ENCODE measurements at places on chromosomes 7 and 10.

GRCh38 chr10:33966946-33967345, 632.5 kb upstream of the NRP1 start:
- no peak for DNase-seq

DNA sequence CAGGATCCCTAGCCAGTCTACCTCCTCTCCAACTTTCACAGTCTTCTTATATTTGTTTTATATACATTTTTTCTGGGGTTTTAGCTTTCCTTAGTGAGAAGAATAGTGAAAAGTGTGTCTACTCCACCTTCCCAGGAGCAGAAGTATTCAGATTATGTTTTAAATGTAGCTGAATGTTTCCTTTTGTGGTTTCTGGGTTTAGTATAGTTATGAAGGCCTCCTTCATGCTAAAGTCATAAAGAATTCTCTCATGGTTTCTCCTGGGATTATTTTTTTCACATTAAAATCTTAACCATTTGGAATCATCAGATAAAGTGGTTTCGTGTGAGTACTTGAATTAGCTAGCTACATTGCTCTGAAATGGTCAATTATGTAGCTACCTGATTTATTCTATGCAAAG, 50.9 kb downstream of the ANKMY2 start:
- DNase-seq: no peak

DNA sequence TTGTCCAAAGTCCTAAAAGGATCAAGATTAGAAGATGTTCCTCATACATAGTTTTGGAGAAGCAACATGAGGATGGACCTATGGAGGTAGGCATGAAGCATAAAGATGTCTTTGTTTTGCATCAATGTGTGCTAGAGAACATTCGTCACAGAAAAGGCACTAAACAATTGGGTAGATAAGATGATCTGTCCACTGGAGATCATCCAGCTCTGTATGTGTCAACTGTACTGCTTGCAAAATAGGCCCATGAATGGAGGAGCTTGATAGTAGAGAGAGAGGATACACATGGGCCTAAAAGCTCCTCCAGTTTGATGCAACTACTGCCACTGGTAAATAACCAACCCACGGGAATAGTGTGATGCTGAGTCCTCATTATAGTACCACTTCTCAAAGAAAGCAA, 286.4 kb upstream of the HGF start:
- no peak for DNase-seq

GRCh38 chr7:92841192-92841591, 4.8 kb upstream of the CDK6 start:
- DNase-seq: no peak
